Right kidney (tissue), 9 donors: ENCODE measurements at places on chromosomes 16 and 17.

DNA sequence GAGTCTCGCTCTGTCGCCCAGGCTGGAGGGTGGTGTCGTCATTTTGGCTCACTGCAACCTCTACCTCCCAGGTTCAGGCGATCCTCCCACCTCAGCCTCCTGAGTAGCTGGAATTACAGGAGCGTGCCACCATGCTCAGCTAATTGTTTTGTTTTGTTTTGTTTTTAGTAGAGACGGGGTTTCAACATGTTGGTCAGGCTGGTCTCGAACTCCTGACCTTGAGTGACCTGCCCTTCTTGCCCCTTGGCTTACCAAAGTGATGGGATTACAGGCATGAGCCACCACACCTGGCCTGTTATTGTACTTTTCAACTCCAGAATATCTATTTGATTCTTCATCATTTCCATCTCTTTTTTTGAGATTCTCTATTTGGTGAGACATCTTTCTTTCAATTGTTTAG lies 9.0 kb upstream of the ADORA2B start:
- DNase-seq = no peak

DNA sequence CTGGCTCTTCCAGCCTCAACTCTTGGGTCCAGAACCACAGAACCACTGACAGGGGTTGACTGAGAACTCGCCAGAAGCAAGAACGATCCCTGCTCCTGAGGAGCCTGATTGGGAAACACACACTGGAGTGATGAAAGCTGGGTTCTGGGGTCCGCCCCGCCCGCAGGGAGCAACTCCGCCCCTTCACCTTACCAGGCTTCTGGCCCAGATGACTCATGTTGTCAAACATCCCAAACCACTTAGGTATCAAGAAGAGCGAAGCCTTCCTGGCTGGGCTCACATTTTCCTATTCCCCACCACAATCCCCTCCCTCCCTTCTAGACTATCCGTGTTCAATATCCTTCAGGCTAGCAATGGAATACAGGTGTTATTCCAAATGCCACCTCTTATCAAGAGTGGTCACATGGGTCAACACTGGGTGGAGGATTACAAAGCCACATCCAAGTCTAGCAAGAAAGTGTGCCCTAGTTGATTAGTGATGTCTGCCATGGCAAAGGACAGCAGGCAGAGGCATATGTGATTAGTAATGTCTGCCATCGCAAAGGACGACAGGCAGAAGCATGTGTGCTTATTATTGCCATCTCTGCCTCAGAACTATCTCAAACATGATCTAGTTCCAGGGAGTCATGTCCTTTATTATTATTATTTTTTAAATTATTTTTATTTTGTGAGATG lies 70.5 kb downstream of the TIMM22 start:
- no peak for DNase-seq

DNA sequence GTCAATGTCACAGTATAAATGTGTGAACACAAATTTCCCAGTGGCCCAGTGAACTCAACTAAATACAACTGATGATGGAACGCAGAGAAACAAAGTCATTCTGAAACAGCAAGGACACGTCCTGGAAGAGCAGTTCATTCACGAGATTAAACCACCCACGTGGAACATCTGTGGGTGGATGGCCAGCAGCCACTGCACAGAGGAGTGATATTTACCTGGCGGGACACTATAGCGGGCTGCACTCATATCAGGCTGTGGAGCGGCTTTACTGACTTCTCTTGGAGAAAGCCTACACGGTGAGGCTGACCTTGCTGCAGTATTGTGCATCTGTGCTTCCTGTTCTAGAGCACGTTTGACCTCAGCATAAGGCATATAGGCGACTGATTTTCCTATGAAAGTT lies 87.3 kb downstream of the TTC19 start:
- DNase-seq = no peak

GRCh38 chr17:65017207-65017774 lies 39.2 kb downstream of the GNA13 start:
- no peak for DNase-seq

- DNase-seq = no peak
Measured at GRCh38 chr17:58630883-58631522, 60.8 kb downstream of the TEX14 start.

DNA sequence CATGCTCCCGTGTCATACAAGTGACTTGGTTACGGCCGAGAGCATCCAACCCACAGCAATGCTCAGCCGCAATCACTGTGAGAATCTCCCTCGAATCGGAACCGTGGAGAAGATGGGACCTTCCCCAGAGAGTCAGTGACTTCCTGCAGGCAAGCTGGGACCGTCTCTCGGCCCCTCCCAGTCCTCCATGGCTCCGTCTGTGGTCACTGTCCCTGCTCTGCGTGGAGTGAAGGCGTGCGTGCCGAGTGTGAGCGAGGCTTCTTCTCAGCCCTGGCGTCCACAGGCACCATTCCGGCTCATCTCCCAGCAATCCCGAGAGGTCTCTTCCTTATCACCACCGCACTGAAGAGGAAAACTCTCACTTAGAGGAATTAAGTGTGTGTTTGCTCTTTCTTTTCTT lies 113.1 kb downstream of the ADCY9 start:
- no peak for DNase-seq

DNA sequence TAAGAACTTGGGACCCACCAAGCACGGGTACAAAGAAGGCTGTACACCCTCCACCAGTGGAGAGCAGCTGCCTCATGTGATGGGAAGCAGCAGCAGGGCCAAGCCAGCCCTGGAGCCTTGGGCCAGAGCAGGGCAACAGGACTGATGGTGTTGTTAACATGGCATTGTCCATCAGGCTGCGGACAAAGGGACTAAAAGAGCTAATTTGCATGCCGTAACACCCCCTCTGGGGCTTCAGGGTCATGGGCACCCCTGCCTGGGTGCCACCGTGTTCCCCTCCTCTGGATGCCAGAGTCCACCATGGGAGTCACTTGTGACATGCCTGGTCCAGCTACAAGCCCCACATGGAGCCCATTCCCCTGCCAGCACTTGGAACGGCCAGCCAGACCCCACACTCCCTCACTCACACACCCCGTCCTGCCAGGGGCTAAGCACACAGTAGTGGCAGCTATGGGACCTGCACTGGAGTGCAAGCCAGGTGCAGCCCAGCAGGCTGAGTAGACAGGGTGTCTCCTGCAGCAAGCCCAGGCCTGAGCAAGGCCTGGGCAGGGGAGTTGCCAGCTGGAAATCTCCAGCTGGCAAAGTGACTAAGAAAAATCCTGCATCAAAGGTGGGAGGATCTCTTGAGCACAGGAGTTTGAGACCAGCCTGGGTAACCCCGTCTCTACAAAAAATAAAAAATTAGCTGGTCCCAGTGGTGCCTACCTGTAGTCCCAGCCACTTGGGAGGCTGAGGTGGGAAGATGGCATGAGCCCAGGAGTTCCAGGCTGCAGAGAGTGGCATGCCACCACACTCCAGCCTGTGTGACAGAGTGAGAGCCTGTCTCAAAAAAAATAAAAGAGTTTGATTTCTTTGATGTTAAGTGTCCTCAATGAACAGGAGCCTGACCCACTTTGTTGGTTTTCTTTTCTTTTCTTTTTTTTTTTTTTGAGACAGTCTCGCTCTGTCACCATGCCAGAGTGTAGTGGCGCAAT lies 33.7 kb downstream of the NOL11 start:
- no peak for DNase-seq

DNA sequence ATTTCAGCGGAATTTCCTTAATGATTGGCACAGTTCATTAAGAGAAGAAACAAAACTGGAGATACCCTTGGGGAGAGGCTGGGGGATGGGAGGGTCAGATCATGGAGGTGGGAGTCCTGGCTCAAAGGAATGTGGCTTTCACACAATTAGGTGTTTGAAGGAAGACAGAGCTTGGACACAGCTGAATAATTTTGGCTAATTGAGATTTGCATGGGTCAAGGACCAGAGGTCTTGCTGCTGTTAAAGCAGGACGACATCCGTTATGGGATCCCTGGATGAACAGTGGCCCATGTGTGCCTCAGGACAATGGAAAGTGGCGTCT lies 160.3 kb downstream of the HS3ST3B1 start:
- no peak for DNase-seq
